ENCODE measurements at places on chromosomes 5 and 9. TPM values are rescaled to one million over a fixed set of nuclear protein-coding genes. Genes with fewer than 3 reads are reported as not detected.
A peak's percentile ranks its signal among the peaks of the same experiment; 100 is the strongest.

ZFP2 gene
- total RNA-seq = 1.2 TPM

ADAMTS6 gene
- 0.64 TPM for total RNA-seq

GLRA1 gene
- total RNA-seq = not detected

MAN2A1 gene
- 51.0 TPM for total RNA-seq

GFI1B gene
- 0.08 TPM for total RNA-seq

GPR150 gene
- 0.54 TPM for total RNA-seq

PTGS1 gene
- 61.2 TPM for total RNA-seq

SIGMAR1 gene
- total RNA-seq = 131 TPM

ORM2 gene
- 0.77 TPM for total RNA-seq

AK8 gene
- 0.39 TPM for total RNA-seq

KIF12 gene
- total RNA-seq = 0.87 TPM

DNA sequence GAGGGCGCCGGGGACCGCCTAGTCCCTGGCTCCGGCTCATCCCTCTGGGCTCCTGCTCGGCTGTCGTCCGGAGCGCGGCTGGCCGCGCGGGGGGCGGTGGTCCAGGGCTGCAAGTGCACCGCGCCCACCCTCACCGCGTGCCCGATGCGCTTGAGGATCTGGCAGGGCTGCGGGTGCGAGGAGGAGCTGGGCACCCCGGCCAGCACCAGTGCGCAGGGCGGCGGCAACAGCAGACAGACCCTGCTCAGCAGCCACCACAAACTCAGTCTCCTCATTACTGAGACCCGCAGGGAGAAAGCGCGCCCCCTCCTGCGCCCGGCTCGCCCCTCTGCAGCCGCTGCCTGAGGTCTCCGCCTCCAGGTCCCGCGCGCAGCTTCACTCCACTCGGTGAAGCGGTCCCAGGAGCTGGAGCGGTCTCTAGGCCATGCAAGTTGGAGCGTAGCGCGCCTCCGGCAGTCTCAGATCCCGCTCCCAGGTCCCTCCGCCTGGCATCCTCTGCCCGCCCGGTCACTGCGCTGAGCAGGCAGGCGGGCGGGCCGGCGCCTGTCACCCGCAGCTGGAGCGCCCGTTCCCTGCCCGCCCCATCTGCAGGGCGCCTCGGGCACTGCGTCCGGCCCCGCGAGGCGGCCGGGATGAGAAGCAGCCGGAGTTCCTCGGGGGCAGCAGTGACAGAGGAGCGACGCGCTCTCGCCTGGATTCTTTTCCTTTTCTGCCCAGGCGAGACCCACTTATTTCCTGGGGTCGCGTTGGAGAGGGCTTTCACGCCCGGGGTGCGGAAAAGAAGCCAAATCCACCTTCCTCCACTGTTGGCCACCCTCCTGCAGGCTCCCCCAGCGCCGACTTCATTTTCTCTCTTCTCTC is 512 bp downstream of the GRIN3A start:
- no peak overlapping the region for H3K27ac ChIP-seq
- H3K4me1 ChIP-seq = no peaks in the 10 kb centered on the region
- no peaks in the 10 kb centered on the region for H3K36me3 ChIP-seq

DNA sequence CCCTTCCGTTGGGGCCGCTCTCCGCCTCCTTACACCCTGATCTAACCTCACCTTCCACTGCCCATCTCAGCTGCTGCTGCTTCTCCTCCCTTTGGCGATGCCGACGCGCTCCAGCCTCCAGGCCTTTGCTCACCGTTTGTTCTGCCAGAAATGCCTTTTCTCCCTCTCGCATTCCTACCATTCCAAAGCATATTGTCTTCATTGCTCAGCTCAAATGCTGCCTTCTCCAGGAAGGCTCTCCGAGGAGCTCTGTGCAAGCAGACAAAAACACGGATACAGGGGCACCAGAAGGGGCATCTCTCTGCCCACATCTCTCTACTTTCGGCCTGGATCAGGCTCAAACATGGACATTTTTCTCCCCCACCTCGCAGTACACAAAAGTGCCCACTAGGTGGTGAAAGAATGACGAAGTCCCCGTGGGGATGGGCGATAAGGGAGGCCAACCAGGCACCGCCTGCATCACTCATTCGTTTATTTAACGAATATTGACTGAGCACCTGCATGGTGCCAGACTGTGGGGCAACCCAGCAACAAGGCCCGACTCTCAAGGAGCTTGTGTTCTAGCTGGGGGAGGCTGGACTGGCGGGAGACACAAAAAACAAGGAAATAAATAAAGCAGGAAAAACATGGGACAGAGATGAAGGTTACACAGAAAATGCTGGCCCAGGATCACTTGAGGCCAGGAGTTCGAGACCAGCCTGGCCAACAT is 7.3 kb upstream of the GRHPR start:
- H3K4me3 ChIP-seq = peak overlapping the region; percentile 29
- peak overlapping the region; percentile 84 for H3K27ac ChIP-seq
- peaks cover 43% of the 10 kb centered on the region for H3K4me1 ChIP-seq
- no peaks in the 10 kb centered on the region for H3K27me3 ChIP-seq
- peak; percentile 80 for DNase-seq
- H3K36me3 ChIP-seq = no peaks in the 10 kb centered on the region

GRCh38 chr5:179900206-179900605 is 7.5 kb downstream of the TBC1D9B start:
- H3K27ac ChIP-seq = no peak overlapping the region
- H3K4me3 ChIP-seq = no peak overlapping the region
- no peaks in the 10 kb centered on the region for H3K27me3 ChIP-seq
- peaks cover 3% of the 10 kb centered on the region for H3K36me3 ChIP-seq

GRCh38 chr5:164186550-164186949 is 681.1 kb downstream of the MAT2B start:
- H3K4me1 ChIP-seq = no peaks in the 10 kb centered on the region
- H3K4me3 ChIP-seq = no peak overlapping the region
- H3K27ac ChIP-seq = no peak overlapping the region

DNA sequence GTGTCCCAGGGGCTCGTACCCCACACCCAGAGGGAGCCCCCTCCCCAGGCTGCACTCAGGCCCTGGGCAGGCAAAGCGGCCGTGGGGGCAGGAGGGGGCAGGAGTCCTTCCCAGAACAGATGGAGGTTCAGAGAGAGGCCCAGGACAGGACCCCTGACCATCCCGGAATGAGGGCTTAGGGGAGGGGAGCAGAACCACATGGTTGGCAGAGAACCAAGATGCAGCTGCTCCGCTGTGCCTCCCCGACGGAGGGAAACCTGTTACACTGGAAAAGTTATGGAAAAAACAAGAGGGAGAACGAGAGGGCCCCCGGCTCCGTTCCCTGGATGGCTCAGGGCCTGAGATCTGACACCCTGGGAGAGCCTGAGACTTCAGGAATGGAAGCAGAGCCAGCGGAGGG is 22.7 kb downstream of the SLC12A7 start:
- peak overlapping the region; percentile 97 for H3K27ac ChIP-seq
- DNase-seq = no peak
- H3K36me3 ChIP-seq = peaks cover 19% of the 10 kb centered on the region
- no peaks in the 10 kb centered on the region for H3K27me3 ChIP-seq
- H3K4me1 ChIP-seq = peaks cover 53% of the 10 kb centered on the region

GRCh38 chr9:117596678-117597077 is 107.5 kb upstream of the TLR4 start:
- H3K36me3 ChIP-seq = no peaks in the 10 kb centered on the region
- H3K27ac ChIP-seq = no peak overlapping the region
- no peaks in the 10 kb centered on the region for H3K4me1 ChIP-seq
- no peaks in the 10 kb centered on the region for H3K27me3 ChIP-seq

GRCh38 chr9:3553076-3553765 is 27.4 kb upstream of the RFX3 start:
- H3K27me3 ChIP-seq = no peaks in the 10 kb centered on the region
- no peak for DNase-seq
- no peaks in the 10 kb centered on the region for H3K36me3 ChIP-seq
- H3K4me1 ChIP-seq = no peaks in the 10 kb centered on the region

- H3K27me3 ChIP-seq = no peaks in the 10 kb centered on the region
- no peak overlapping the region for H3K27ac ChIP-seq
- DNase-seq = no peak
- H3K36me3 ChIP-seq = no peaks in the 10 kb centered on the region
- H3K4me1 ChIP-seq = no peaks in the 10 kb centered on the region
Observed at GRCh38 chr5:173880306-173880985, 7.7 kb upstream of the CPEB4 start.

DNA sequence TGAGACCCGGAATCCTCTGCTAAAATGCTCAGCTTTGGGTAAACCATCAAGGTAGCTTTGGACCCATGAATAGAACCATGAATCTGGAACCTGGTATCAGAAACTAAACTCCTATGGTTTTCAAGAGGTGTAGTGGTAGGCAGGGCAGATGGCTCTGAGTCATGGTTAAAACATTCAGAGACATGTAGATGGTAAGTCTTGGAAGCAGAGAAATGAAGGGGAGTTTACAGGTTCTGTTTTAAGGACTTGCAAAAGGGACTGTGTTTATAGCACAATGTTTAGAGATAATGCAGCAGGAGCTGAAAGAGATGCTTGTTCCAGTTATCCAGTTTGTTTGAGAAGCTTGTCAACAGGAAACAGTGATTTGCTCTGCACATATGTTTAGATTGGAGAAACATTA is 36.0 kb upstream of the FBN2 start:
- H3K27me3 ChIP-seq = no peaks in the 10 kb centered on the region
- no peaks in the 10 kb centered on the region for H3K4me1 ChIP-seq
- no peaks in the 10 kb centered on the region for H3K36me3 ChIP-seq
- no peak for DNase-seq
- no peak overlapping the region for H3K4me3 ChIP-seq

GRCh38 chr9:9574080-9574479 is 1038.7 kb downstream of the PTPRD start:
- no peak overlapping the region for H3K27ac ChIP-seq
- H3K4me3 ChIP-seq = no peak overlapping the region
- no peaks in the 10 kb centered on the region for H3K4me1 ChIP-seq
- no peaks in the 10 kb centered on the region for H3K36me3 ChIP-seq

GRCh38 chr5:168320805-168321204 is 29.4 kb downstream of the WWC1 start:
- no peaks in the 10 kb centered on the region for H3K36me3 ChIP-seq
- no peak overlapping the region for H3K4me3 ChIP-seq
- DNase-seq = no peak
- H3K27ac ChIP-seq = no peak overlapping the region

GRCh38 chr9:89601856-89602562 is 2.8 kb upstream of the GADD45G start:
- no peak overlapping the region for H3K4me3 ChIP-seq
- H3K36me3 ChIP-seq = no peaks in the 10 kb centered on the region
- DNase-seq = no peak
- H3K27me3 ChIP-seq = no peaks in the 10 kb centered on the region

DNA sequence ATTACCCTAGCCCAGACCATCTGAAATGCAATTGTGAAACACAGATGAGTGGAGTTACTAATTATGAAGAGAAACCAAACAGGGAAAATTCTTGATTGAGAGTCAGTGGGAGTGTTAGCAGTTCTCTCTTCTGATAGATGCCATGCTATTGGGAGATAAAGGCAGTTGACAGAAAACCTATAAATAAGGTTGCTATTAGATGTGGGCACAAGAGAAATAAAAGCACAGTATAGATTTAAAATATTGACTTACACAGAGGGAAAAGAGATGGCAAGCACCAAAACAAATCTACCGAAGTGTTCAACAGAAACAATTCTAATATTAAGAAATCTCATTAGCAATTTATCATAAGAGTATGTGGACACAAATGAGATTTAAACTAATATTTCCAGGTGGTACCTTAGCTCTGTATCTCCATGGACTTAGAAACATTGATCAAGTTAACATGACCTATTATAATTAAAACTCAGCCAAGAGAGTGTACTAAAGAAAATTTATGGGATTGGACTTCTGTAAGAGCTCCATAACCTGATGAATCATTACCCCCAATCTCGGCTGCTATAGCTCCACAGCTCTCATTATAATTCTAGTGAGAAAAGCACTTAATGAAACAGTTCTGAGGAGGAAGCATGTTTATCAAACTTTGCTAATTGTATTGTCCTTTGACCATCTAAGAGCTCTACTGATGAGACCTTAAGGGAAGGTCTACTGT is 665.0 kb upstream of the RIOK2 start:
- H3K36me3 ChIP-seq = no peaks in the 10 kb centered on the region
- H3K27ac ChIP-seq = no peak overlapping the region
- no peaks in the 10 kb centered on the region for H3K27me3 ChIP-seq
- H3K4me3 ChIP-seq = no peak overlapping the region
- no peak for DNase-seq

DNA sequence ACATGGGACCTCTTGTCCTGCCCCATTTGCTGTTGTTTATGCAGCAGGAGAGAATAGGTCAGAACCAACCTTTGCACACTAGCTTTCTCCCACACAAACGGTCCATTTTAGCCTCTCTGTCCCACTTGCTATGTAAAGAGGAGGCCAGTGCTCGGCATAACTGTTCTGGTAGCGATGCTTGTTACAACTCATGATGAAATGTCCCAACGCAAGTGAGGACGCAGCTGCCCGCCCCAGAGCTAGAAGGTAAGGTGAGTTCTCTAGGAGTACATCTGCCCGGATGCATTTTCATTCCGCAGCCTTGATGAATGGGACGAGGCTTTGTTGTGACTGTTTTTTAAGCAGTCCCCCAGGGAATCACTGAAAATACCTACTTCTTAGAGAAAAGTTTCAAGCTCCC is 14.1 kb downstream of the S1PR3 start:
- no peaks in the 10 kb centered on the region for H3K4me1 ChIP-seq
- no peak overlapping the region for H3K4me3 ChIP-seq
- no peak overlapping the region for H3K27ac ChIP-seq

DNA sequence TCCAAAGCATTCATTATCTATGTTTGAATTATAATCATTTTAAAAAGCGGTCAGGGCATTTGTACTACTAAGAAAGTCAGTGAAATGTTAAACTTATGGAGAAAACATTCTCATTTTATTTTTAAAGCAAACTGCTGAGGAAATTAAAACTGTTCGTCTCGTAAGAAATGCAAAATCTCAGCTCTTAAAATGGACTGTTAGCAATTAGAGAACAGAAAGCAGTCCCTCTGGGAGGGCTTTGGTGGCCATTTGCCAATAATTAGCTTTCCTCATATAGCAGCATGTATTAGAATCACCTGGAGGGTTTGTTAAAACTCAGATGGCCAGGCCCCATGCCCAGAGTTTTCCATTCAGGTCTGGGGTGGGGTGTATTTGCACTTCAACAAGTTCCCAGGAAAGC is 120.7 kb upstream of the RASEF start:
- no peak overlapping the region for H3K4me3 ChIP-seq
- DNase-seq = no peak
- H3K27ac ChIP-seq = no peak overlapping the region

GRCh38 chr9:109113892-109114609 is 5.7 kb downstream of the TMEM245 start:
- H3K27ac ChIP-seq = peak overlapping the region; percentile 95
- peaks cover 1% of the 10 kb centered on the region for H3K36me3 ChIP-seq
- DNase-seq = no peak

DNA sequence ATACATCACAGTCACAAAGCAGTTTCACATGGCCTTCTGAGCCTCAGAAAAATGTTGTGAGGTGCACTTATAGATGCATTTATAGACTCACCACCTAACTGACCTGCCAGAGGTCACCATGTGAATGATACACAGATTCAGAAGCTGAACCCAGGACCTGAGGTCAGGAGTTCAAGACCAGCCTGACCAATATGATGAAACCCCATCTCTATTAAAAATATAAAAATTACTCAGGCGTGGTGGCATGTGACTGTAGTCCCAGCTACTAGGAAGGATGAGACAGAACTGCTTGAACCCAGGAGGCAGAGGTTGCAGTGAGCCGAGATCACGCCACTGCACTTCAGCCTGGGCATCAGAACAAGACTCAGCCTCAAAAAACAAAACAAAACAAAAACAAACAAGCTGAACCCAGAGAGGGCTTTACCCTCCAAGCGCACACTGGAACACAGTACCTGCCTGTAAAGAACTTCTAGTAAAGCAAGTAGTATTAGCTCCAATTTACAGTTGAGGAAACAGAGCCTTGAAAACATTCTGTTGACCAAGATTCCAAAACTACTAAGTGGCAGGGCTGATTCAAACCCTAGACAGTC is 16.3 kb downstream of the ECPAS start:
- no peaks in the 10 kb centered on the region for H3K36me3 ChIP-seq
- H3K4me1 ChIP-seq = peaks cover 6% of the 10 kb centered on the region
- no peak overlapping the region for H3K4me3 ChIP-seq
- DNase-seq = no peak
- H3K27ac ChIP-seq = no peak overlapping the region
